Karpas-422 (cell line): ENCODE measurements at places on chromosomes 6 and 20. TPM values are rescaled to one million over a fixed set of nuclear protein-coding genes. Genes with fewer than 3 reads are reported as not detected.

GRCh38 chr6:113353392-113353791 is 503.8 kb upstream of the MARCKS start:
- no peaks in the 10 kb centered on the region for H3K36me3 ChIP-seq
- DNase-seq: no peak
- H3K4me1 ChIP-seq: no peaks in the 10 kb centered on the region
- no peaks in the 10 kb centered on the region for H3K27me3 ChIP-seq

DNA sequence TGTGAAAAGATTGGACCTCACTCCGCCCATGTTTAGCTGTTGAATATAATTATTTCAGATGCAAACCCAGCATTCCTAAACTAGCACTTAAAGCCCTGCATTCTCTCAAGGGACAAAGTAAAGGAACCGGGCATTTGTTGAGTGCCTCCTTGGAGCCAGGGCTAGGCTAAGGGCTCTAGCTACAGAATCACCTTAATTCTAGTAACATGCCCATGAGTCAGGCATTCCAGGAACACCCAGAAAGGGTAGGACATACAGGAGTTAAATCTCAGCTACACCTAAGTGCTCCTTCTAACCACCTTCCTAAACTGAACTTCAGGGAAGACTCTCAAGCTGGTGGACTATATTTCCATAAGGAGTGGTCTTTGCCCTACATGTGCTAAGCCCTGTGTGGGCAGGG is 89.4 kb downstream of the SLC24A3 start:
- H3K4me1 ChIP-seq: no peaks in the 10 kb centered on the region
- H3K36me3 ChIP-seq: no peaks in the 10 kb centered on the region
- no peak overlapping the region for H3K27ac ChIP-seq
- no peaks in the 10 kb centered on the region for H3K27me3 ChIP-seq
- H3K4me3 ChIP-seq: no peak overlapping the region

DNA sequence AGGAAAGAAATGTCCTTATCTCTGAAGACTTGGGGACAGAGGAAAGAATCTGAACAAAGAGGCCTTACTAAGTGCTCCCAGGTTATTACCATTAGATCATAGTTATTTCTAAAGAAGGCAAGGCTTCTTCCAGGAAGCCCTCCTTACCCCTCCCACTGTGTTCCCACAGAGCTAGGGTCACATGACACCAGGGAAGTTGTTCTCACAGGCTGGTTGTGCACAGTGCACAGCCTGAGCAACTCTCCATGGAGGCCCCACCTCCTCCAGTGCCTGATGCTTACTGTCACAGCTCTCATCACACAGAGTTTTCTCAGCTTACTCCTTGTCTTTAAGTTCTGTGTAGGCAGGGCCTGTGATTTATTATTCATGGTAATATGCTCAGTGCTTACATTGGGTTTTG is 68.9 kb upstream of the SCGN start:
- no peak for DNase-seq
- H3K27ac ChIP-seq: no peak overlapping the region
- H3K4me3 ChIP-seq: no peak overlapping the region
- no peaks in the 10 kb centered on the region for H3K36me3 ChIP-seq

- H3K27ac ChIP-seq: no peak overlapping the region
- no peak for DNase-seq
- no peaks in the 10 kb centered on the region for H3K36me3 ChIP-seq
- H3K4me3 ChIP-seq: no peak overlapping the region
- no peaks in the 10 kb centered on the region for H3K4me1 ChIP-seq
Measured at GRCh38 chr20:32252189-32252588, 25.3 kb upstream of the KIF3B start.

DNA sequence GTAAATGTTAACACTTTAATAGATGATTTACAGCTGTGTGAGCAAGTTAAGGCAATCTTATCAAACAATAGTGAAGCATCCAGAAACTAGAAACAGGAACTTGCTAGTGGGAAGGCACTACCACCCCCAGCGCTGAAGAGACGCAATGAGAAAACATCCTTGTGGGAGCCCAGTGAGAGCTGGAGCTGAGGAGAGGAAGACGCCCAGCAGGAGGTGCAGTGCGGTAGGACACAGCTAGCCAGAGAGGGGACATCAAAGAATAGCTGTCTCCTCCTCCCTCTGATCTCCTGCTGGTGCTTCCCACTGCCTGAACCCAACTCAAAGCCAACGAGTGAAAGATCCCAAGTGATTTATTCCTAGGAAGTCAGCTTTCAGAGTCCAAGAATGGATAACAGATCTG is 140.3 kb downstream of the COL12A1 start:
- H3K36me3 ChIP-seq: no peaks in the 10 kb centered on the region
- no peak for DNase-seq
- no peak overlapping the region for H3K4me3 ChIP-seq
- H3K27ac ChIP-seq: no peak overlapping the region
- H3K27me3 ChIP-seq: no peaks in the 10 kb centered on the region

DNA sequence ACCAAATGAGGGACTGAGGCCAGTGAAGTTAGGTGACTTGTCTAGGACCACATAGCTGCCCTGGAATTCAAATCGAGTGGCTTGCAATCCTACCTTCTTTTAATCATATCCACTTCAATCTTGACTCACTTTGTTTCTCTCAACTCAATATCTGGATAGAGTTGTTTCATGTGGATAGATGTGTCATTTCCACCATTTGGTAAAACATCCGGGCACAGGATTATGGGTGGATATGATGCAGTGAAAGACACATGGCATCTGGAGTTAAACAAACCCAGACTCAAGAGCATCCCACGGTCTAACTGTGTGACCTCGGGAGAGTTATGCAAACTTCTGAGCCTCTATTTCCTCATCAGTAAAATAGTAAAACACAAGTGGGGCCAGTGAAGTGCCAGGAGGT is 103.6 kb upstream of the CNKSR3 start:
- H3K36me3 ChIP-seq: no peaks in the 10 kb centered on the region
- no peaks in the 10 kb centered on the region for H3K4me1 ChIP-seq
- H3K27me3 ChIP-seq: 0 out of 2 replicates have a peak, but pooled peaks cover 2% of the 10 kb centered on the region

- DNase-seq: no peak
- no peaks in the 10 kb centered on the region for H3K36me3 ChIP-seq
- no peak overlapping the region for H3K27ac ChIP-seq
- H3K27me3 ChIP-seq: no peaks in the 10 kb centered on the region
- H3K4me3 ChIP-seq: no peak overlapping the region
- H3K4me1 ChIP-seq: no peaks in the 10 kb centered on the region
Measured at GRCh38 chr6:89024456-89024855, 56.1 kb upstream of the PNRC1 start.

- no peaks in the 10 kb centered on the region for H3K36me3 ChIP-seq
- no peak overlapping the region for H3K4me3 ChIP-seq
- no peaks in the 10 kb centered on the region for H3K4me1 ChIP-seq
- no peaks in the 10 kb centered on the region for H3K27me3 ChIP-seq
- no peak overlapping the region for H3K27ac ChIP-seq
Measured at GRCh38 chr6:87483929-87484328, 11.2 kb downstream of the SLC35A1 start.

GRCh38 chr6:12968290-12968689 is 251.7 kb downstream of the PHACTR1 start:
- no peaks in the 10 kb centered on the region for H3K4me1 ChIP-seq
- no peaks in the 10 kb centered on the region for H3K36me3 ChIP-seq
- H3K27me3 ChIP-seq: 0 out of 2 replicates have a peak, but pooled peaks cover 3% of the 10 kb centered on the region
- DNase-seq: no peak
- no peak overlapping the region for H3K4me3 ChIP-seq

GRCh38 chr20:24723186-24723585 is 225.9 kb upstream of the CST7 start:
- H3K4me3 ChIP-seq: no peak overlapping the region
- H3K4me1 ChIP-seq: no peaks in the 10 kb centered on the region
- no peaks in the 10 kb centered on the region for H3K27me3 ChIP-seq
- no peak overlapping the region for H3K27ac ChIP-seq
- no peaks in the 10 kb centered on the region for H3K36me3 ChIP-seq

DNA sequence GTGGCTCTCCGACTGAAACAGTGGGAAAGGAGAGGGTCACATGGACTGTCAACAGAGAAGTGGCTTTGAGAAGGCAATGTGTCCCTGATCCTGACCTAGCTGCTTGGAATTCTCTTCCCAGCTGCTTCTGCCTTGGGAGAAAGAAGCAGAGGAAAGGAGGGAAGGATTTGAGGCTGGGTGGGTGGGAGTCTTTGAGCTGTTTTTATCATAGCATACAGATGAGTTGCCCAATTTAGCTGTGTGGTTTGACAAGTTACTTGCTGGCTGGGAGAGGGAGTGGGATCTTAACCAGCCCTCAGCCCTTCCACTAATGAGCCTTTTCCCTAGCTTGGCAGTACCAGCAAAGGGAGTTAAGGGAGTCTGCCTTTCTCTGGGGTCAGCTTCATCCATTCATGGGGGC is 51.1 kb upstream of the MYL9 start:
- H3K4me3 ChIP-seq: no peak overlapping the region
- H3K27ac ChIP-seq: no peak overlapping the region
- no peak for DNase-seq
- no peaks in the 10 kb centered on the region for H3K36me3 ChIP-seq

- H3K4me1 ChIP-seq: no peaks in the 10 kb centered on the region
- H3K36me3 ChIP-seq: no peaks in the 10 kb centered on the region
Measured at GRCh38 chr6:119210596-119210995, 132.1 kb upstream of the FAM184A start.

DNA sequence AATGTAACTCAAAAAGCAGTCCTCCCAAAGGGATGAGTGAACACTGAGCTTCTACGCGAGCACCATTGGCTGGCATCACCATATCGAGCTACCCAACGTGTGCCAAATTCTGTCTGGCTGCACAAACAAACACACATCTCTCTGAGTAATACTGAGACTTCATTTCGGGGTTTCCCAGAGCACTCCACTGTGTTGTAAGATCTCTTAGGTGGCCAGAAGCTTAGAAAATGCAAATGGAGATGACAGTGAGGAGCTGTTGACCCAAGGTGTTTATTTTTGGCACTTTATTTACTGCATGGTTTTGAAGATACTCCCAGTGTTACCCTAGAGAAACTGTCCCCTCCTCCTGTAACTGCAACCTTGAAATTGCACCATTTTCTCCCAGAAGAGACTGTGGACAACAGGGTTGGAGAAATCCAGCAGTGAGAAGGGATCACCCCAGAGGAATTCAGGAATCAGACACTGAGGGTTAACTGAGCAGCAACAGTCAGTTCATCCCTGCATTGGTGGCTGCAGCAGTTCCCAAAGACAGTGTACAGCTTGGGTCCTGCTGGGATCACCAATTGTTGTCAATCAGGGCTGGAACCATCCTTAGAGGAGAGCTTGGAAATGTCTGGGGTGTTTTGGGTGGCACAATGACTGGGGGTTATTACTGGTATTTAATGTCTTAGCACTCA is 1.0 kb upstream of the RIPOR2 start:
- peak overlapping the region; percentile 89 for H3K27ac ChIP-seq
- DNase-seq: peak; percentile 73
- no peaks in the 10 kb centered on the region for H3K36me3 ChIP-seq

DNA sequence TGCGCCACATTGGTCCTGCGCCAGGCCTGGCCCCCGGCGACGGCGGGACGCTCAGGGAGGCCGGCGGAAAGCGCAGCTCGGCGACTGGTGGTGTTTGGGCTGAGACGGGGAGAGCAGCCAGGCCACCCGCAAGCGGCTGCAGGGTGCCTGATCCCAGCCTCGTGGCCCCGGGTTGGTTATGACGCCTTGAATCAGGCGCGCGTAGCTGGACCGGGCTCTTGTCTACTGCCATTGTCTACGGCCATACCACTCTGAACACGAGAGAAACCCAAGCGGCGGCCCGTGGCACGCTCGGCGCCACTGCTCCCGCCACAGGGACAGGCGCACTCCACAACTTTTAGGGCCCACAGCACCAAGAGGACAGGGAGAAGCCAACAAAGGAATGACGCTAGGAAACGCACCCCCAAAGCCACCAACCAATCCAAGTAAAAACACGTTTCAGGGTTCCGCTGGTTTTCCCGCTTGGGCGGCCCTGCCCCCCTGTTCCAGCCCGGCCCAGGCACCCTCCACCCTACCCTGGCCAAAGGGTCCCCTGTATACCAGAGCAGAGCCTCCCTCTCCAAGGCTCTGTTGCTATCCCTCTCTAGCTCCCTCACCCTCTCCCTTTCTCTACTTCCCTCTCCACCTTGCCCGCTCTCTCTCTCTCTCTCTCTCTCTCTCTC is 1849.3 kb upstream of the DEFB115 start:
- no peaks in the 10 kb centered on the region for H3K27me3 ChIP-seq
- no peaks in the 10 kb centered on the region for H3K4me1 ChIP-seq
- no peak overlapping the region for H3K27ac ChIP-seq
- no peak overlapping the region for H3K4me3 ChIP-seq
- no peaks in the 10 kb centered on the region for H3K36me3 ChIP-seq
- no peak for DNase-seq

DNA sequence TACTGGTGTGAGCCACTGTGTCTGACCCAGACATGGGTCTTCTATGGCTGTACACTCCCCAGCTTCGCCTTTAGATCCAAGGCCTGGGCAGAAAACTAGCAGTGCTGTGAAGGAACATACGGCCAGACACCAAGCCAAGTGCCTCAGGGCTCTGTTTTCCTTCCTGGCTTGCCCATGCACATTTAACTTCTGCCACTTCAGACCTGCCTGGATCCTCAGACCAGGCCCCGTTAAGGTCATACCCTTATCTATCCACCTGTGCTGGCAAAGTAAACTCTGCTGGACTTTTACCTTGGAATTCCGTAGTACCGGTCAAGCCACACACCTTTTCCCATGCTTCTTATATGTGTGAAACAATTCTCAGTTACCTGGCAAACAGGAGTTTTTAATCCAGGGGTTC is 644.8 kb downstream of the PTPRT start:
- no peak overlapping the region for H3K4me3 ChIP-seq
- no peak overlapping the region for H3K27ac ChIP-seq
- H3K4me1 ChIP-seq: no peaks in the 10 kb centered on the region; the same call in none of the 2 replicates
- no peaks in the 10 kb centered on the region; the same call in 1 of the 2 replicates for H3K36me3 ChIP-seq
- no peak for DNase-seq

DNA sequence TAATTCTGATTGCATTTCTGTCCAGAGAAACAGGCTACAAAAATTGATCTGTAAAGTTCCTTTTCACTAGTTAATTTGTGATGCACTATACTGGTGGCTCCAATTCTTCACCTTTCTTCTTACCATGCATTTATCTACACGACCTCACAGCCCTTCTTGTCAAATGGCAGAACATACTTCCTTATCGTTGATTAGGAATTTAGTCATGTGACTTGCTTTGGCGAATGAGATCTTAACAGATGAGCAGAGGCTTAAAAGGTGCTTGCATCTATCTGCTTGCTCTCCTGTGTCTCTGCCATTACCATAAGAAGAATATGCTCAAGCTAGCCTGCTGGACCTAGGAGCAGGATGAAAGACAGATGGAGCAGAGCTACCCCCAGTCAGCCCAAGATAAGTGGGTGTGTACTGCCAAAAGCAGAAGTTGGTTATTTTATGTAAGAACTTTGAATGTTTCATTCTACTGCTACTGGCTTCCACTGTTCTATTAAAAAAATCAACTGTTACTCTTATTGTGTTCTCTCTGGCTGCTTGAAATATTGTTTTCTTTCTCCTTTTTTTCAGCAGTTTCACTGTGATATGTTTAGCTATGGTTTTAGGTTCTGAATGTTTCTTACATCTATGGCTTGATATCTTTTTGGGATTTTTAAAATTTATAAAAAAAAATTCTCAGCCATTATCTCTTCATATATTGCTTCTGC is 40.2 kb upstream of the RBM24 start:
- no peak overlapping the region for H3K4me3 ChIP-seq
- no peaks in the 10 kb centered on the region for H3K36me3 ChIP-seq
- no peaks in the 10 kb centered on the region for H3K4me1 ChIP-seq
- H3K27me3 ChIP-seq: no peaks in the 10 kb centered on the region
- H3K27ac ChIP-seq: no peak overlapping the region

The VGLL2 gene
- not detected in 2 replicates for total RNA-seq

The TMEM217 gene
- total RNA-seq: 0.22 TPM in 1 of 2 replicates, not detected in the other

The OXT gene
- not detected in 2 replicates for total RNA-seq

The TMEM244 gene
- total RNA-seq: not detected in 2 replicates

The PLCB4 gene
- total RNA-seq: not detected in 2 replicates
